ENCODE measurements at places on chromosomes 16 and 17.

DNA sequence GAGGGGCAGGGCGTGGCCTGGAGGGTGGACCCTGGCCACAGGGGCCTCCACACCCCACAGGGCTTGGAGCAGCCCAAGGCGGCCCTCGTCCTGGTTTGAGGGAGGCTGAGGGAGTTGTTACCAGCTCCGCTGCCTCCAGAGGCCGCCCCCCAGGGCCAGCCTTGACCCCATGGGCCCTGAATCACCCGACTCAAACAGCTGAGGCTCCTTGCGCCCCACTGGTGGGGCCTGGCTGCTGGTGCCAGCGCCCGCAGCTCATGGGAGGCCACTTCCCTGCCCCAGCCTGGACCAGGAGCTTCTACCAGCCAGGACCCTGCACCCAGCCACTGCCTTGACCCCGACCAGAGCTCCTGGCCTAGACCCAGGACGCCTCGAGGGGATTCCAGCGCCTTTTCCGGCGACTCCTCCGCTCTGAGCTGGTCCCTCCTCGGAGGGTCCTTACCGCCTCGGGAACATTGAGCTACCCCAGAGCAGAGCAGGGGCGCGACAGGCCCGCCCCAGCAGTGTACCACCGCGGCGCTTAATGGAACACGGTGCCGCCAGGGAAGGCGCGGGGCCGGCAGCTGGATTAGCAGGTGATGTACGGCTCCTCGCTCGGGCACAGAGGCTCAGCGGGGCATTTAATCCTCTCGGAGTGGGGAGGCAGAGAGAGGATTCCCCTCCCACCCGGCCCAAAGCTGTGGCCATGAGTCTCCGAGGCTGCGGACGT is 37.2 kb downstream of the GSE1 start:
- DNase-seq = no peak

DNA sequence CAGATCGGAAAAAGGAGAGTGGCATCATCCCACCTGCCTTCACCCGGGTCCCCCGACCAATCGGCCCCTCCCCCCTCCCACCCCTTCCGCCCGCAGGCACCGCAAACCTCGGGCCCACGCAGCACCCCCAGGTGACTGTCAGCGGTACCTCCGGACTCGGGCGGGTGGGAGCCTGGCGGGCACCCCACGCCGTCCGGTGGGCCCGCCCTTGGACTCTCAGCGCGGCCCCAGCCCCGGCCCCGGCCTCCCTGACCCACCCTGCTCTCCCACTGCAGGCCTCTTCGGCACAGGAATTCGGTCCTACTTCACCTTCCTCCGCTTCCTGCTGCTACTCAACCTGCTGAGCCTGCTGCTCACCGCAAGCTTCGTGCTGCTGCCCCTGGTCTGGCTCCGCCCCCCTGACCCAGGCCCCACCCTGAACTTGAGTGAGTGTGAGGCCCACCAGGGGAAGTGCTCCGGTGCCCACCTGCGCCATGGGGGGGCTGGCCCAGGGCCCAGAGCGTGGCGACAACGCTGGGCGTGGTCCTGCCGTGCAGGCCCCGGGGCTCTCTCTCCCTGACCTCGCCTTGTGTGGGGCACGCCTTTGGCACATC is 1.6 kb downstream of the TMC8 start:
- no peak for DNase-seq

DNA sequence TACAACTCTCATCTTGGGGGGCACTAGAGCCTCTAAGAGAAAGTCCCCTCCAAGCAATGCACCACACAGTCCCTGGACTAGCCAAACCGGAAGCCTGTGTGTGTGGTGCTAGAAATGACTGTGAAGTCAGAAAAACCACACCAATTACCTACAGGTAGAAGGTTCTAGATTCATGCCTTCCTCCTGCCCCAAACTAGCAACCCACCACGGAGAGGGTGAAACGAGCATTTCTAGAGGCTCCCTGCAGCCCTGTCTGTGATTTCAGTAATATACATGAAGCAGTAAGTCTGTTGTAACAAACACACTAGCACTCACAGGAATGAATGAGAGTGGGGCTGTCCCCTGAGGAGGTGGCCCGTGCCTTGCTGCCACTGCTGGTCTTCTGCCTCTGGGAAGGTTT is 13.6 kb downstream of the ZFHX3 start:
- no peak for DNase-seq

DNA sequence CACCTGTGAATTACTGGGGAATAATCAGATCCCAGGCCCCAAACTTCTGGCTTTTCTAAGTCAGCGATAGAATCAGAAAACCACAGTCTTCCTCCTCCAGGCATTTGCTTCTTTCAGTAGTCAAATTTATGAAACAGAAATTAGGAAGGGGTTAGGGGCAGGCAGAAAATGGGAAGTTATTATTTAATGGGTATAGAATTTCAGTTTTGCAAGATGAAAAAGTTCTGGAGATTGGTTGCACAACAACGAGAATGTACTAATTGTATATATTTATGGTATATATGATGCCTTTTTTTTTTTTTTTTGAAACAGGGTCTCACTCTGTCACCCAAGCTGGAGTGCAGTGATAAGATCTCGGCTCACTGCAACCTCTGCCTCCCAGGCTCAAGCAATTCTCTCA is 23.5 kb downstream of the ORC6 start:
- no peak for DNase-seq

- DNase-seq = no peak
Measured at GRCh38 chr16:81514041-81514559, 69.5 kb downstream of the CMIP start.

DNA sequence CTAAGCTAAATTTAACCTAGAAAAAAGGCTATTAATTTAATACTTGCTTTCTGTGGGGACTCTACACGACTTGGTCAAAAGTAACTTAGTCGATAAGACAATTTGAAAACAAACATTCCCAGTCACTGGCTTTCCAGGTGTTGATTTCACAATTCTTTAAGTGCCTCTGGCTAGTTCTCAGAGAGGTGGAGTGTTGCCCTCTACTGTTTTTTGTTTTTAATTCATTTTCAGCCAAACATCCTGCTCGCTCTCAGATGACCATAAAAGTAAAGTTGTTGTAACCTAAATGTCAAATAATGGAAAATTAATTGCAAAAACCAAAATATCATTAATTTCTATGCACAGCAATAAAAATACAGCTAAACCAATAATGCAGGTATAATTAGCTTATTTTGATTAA is 107.1 kb downstream of the MYO1D start:
- no peak for DNase-seq

GRCh38 chr17:61310590-61310989 is 89.1 kb upstream of the TBX2 start:
- DNase-seq = no peak

GRCh38 chr16:26645614-26646013 is 421.1 kb upstream of the C16orf82 start:
- no peak for DNase-seq

DNA sequence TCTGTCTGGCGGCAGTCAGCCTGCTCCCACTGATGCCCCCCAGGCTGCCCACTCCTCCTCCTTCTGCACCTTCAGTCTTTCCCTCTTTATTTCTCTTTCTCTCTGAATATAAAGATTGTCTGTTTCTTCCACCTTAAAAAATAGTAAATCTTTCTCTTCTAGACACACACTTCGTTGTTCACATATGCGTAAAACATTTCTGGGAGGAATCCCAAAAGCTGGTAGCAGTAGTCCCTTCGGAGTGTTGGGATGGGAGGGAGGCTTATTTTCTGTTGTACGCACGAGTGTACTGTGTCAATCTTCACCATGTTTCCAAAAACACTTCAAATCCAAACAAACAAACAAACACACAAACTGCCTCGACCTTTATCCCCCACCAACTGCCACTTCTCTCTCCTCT is 9.9 kb downstream of the OSBPL7 start:
- DNase-seq = no peak

DNA sequence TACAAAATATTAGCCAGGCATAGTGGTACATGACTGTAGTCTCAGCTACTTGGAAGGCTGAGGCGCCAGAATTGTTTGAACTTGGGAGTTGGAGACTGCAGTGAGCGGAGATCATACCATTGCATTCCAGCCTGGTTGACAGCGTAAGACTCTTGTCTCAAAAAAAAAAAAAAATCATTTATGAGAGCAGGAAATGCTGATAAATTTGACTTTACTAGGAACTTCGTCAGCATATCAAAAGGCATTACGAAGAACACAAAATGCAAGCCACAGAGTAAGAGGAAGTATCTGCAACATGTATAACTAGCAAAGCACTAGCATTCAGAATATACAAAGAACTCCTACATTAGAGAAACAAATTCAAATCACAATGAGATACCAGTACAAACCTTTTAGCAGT is 279.3 kb downstream of the ZFHX3 start:
- no peak for DNase-seq

GRCh38 chr16:73565925-73566324 is 518.0 kb upstream of the ZFHX3 start:
- no peak for DNase-seq

DNA sequence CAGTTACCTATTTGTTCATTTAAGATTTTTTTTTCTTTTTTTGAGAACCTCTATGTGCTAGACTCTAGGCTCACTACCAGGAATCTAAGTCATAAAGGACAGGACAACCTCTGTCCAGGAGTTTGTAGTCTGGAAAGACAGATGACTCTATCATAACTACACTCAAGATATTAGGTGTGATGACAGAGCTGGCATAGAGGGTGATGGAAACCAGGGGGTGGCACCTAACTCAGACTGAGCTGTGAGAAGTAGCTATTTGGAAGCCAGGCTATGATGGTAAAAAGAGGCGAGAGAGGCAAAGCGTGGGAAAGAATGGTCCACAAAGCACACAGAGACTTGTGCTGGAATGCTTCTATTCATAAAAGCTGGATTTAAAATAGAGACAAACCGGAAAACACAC is 372.3 kb downstream of the SEC14L1 start:
- DNase-seq = no peak

GRCh38 chr17:63631062-63631461 is 8.8 kb downstream of the MAP3K3 start:
- no peak for DNase-seq

- no peak for DNase-seq
Measured at GRCh38 chr16:3256146-3256865, at the start of gene MEFV. Gene MEFV (minus strand): TSS chr16:3256633. CDS start chr16:3256587, 46 bp downstream.

DNA sequence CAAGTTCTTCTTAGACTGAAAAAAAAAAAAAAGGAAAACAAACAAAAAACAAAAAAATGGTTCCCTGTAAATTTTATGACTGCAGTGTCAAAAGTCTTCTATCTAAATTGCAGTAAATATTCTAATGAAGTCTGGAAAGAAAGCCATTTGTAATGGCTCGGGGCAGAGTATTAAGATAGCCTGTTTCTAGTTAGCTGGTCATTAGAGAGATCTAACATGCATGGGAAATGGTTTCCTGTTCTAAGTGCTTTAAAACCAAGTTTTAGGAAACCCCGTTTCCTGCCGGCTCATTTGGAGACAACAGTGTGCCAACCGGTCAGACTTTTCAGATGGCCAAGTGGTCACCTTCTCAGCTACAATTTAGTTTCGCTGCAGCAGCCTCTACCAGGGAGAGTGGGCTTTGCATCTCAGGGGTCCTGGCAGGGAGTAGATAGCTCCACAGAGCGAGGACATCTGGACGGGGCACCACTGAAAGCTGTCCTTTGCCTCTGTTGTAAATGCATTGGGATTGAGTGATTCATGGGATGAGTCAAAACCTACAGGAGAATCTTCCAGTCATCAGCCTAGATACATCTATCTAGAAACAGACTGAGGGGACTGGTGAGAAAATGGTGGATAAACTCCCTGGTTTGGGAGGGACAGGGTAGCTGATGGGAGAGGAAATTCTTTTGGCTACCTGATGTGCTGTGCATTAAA is 473.2 kb upstream of the SALL1 start:
- no peak for DNase-seq

- DNase-seq = no peak
Measured at GRCh38 chr16:68276223-68276622, 11.9 kb downstream of the SLC7A6 start.

- no peak for DNase-seq
Measured at GRCh38 chr17:956905-957304, 22.7 kb downstream of the NXN start.

All from kidney epithelial cell (primary cell).